ENCODE measurements at places on chromosomes 2 and 18. TPM values are rescaled to one million over a fixed set of nuclear protein-coding genes. Genes with fewer than 3 reads are reported as not detected.

ROCK2 gene
- 21.3 TPM for total RNA-seq

DNA sequence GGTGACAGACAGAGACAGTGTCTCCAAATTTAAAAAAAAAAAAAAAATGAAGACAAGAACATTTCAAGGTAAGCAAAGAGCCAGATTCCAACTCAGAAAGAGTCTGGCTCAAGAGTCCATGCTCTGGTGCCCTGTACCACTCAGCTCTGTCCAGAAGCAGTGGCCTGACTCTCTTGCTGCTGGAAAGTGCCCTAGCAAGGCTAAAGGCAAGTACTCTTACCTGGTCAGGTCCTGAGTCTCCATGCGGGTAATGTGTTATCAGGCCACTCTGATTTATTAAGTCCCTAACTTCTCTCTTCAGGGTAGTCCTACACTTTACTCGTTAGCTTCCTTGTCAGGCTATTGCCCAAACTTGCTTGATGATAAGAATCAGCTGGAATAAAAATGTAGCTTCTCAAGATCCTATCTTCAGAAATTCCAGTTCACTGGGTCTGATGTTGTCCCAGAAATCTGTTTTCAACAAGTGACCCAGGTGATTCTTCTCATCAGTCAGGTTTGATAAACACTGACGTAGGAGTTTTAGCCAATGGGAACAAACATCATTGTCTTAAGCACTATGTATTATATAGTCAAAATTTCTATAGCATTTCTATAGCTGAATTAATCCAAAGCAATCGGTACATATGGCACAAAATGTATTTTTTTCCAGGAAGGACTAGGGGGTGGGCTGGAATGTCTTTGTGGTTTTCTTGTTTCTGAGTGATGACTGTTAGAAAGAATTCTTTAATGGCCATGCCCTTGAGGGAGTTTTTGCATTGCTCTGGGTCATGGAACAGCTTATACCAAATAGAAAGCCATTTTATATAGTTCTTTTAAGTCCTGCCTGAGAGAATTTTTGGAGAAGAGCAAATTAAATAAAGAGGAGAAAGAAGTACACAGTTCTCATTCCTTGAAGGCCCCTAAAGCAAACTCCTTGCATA, 139.9 kb upstream of the DNMT3A start:
- no peak for DNase-seq

FAM161A gene
- 2.5 TPM for total RNA-seq

DNA sequence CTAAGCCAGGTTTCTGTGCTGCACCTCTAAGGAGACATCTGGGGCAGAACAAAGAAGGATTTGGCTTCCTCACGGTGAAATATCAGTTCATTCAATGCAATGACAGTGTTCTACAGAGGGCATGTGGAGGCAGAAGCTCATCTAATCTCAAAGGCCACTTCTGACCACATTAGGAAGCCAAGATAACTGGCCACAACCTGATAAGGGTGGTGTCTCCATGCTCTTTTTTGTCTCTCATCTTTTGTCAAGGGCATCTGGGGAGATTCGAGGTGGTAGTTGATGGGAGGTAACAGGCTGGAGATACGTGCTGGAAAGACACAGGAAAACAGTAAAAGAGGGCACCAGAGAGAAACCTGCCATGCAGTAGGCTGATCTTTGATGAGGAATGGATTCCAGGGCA, 303.9 kb downstream of the LRATD1 start:
- no peak for DNase-seq

DNA sequence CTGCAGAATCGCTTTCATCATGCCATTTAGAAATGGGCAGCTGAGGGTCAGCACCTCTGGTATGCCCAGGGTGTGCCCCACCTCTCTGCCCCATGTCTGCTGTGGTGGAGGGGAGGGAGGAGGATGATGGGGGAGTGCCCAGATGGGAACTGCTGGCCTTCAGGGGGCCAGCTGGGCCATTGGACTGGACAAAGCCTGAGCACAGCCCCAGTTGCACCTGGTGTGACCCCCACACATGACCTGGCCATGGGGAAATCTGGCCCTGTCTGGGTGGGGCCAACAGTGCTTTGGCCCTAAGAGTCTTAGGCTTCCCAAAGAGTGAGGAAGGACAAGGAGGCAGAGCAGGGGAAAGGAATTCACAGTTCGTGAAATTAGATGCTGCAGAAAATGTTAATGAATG, 44.1 kb downstream of the CTIF start:
- DNase-seq, result no peak

GRCh38 chr2:160270571-160271113, 70.6 kb upstream of the ITGB6 start:
- DNase-seq, result no peak

- DNase-seq, result no peak
These were observed 143.0 kb downstream of the TANC1 start for GRCh38 chr2:159111346-159111927.

DNA sequence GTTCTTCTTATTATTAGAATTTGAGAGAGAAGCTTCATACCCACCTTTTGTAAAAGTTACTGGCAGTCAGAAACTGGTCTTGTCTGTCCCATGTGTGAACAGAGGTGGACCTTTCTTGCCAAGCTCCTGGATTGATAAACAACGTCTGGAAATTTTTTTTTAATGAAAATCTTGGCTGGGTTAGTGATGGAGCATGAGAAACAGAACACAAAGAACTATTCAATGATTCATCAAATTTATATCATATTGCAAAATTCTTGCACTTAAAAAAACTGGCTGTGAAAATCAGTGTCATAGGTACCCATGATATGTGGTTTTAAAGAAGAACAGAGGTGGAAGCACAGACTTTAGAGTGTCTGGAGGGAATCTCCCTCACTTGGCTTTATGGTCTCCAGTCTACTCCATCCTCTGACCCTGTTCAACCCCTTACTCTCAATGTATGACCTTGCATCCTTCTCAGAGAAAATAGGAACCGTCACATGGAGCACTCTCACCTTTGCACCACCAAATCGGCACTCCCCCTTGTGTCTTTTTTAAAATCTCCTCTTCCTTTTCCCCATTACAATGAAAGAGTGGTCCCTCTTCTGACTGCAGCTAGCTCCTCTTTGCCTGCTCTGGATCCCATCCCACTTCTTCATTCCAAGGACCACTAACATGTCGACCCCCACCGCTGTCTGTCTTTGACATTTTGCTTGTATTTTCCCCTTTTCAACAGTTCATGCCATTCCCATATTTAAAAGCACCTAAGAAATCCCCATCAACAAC, 58.2 kb downstream of the COPS8 start:
- DNase-seq, result no peak

NT5DC4 gene
- total RNA-seq, result not detected

SLC4A1AP gene
- total RNA-seq, result 27.9 TPM
